GM04504 (cell line): ENCODE measurements at places on chromosomes 2 and 18.

GRCh38 chr2:219769090-219769910 lies 141.9 kb downstream of the SLC4A3 start:
- peak; percentile 5 for DNase-seq

DNA sequence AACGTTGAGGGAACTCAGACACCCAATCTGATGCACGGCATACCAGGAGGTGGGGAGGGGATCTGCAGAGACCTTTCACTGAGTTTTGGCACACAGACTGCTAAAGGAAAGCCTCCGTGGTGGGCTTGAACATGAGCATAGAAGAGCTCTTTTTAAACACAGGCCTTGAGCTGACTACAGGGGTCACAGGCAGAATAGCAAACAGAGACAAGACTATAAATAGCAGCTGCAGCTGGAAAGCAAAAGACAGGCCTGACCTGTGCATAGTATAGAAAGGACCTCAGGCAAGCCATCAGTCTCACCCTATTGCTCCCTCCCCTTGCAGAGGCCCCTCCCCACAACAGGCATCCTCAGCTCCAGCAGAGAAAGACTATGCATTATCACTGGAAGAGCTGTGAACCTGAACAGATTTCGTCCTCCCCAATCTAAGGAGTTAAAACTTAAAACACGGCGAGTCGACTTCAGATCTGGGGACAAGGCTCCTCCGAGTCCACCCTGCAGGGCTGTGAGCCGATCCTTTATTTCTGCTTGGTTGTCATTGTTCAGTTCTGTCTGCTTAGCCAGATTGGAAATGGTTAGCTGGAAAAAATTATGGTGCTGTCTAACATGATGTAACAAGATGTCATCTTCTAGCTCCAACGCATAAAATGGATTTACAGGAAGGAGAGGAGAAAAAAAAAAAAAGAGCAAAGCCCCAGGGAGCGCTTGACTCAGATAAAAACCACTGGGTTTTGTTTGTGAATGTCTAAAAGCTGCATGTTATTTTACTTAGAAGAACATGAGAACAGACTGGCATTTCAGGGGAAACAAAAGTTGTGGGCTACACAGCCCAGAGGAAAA lies 25.2 kb upstream of the LCLAT1 start:
- DNase-seq, result peak; percentile 78

DNA sequence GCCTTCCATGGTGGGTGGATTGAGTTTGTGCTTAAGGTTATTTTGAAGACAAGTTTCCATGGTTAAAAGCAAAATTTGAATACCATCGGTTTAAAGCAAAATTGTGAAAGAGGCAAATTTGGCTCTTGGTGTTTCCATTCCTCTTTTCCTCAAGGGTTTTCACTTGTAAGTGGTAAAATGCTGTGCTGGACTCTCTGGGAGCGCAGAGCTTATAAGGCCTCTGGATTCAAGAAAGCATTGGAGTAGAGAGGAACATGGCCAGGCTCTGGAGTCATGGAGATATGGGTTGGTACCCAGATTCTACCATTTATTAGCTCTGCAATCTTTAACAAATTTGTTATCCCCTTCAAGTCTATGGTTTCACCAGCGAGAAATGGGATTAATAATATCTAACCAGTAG lies 17.5 kb downstream of the KCNE4 start:
- no peak for DNase-seq

DNA sequence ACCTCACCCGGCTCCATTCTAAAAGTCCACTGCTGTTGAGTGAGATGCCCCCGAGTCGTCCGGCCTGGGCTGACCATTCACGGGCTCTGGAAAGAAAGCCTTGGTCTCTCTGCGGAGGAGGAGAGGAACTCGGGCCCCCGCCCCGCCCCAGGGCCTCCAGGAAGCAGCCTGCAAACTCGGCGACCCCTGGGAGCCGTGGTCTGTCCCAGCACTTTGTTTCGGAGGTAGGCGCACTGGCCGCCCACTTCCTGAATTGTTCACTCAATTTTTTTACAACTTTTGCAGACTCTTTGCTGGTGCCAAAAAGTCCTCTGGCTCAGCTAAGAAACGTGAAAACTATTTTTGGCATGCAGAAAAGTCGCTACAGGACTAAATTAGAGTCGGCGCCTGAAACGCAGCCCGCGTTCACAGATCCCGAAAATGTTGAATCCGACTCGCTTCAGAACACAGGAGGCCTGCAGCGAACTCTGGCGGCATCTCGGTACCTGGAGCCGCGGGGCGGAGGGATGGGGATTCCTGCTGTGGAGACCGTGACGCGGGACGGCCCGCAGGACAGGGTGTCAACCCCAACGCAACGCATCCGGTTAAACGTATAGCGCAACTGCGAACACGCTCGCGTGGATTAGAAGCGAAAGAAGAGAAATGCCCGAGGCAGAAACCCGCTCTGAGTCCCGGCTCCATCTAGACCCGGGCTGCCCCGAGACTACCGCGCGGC lies 1.5 kb downstream of the PXDN start:
- peak; percentile 85 for DNase-seq

DNA sequence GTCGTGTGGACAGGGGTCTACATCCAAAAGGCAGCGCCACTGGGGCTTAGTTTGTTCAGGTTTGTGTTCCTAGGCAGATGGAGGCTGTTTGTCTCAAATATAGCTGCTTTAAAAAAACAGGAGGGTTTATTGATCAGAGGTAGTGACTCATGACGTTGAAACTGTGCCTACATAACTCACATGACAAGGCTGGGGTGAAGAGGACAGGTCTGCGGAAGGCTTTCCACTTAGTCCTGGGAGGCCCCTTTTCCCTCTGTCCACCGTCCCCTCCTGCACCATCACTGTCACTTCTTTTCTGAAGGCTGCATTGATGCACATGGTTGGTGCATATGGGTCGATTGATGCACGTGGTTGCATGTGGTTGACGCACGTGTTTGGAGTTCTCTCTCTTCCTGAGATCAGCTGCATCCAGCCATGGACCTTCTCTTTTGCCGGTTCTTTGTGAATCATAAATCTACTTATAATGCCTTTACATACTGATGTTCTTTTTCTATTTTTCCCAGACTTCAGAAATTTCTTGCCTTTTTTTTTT lies 10.9 kb downstream of the SH3RF3 start:
- no peak for DNase-seq

GRCh38 chr2:58427572-58428095 lies 186.5 kb upstream of the FANCL start:
- no peak for DNase-seq

GRCh38 chr2:26917135-26917836 lies 53.2 kb upstream of the MAPRE3 start:
- DNase-seq, result no peak

DNA sequence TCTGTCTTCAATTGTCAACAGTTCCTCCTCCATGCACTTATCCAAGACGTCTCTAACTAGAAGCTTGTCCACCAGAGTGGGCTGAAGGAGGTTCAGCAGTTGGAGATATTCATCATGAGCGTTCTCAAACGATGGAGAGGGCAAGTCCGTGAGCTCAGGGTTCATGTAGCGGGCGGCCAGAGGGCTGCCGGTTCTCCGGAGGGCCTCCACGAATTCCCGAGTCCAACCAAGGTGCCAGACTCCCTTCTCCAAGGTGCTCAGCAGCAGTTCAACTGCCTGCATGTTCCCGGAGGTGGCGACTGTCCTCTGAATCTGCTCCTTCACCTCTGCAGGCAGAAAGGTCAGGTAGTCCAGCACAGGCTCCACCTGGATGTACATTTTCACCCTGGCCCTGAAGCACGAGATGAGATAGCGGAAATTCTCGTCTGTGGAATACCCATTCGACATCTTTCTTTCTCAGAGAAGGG lies 590 bp downstream of the IFIH1 start:
- no peak for DNase-seq

DNA sequence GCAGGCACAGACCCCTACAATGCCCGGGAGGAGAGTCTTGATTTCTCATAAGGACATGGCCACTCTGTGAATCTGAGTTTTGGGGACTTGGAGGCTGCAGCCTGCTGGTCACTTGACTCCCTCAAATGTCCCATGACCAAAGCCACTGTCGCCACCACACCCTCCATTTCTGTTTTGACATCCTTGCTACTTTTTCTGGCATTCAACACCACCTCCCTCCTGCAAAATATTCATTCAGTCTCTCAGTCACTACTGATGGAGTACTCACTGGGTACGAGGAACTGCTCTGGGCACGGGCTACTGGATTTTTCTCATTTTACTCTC lies 208.6 kb upstream of the HAAO start:
- no peak for DNase-seq
